ENCODE measurements at places on chromosomes 13 and 19. TPM values are rescaled to one million over a fixed set of nuclear protein-coding genes. Genes with fewer than 3 reads are reported as not detected.

DNA sequence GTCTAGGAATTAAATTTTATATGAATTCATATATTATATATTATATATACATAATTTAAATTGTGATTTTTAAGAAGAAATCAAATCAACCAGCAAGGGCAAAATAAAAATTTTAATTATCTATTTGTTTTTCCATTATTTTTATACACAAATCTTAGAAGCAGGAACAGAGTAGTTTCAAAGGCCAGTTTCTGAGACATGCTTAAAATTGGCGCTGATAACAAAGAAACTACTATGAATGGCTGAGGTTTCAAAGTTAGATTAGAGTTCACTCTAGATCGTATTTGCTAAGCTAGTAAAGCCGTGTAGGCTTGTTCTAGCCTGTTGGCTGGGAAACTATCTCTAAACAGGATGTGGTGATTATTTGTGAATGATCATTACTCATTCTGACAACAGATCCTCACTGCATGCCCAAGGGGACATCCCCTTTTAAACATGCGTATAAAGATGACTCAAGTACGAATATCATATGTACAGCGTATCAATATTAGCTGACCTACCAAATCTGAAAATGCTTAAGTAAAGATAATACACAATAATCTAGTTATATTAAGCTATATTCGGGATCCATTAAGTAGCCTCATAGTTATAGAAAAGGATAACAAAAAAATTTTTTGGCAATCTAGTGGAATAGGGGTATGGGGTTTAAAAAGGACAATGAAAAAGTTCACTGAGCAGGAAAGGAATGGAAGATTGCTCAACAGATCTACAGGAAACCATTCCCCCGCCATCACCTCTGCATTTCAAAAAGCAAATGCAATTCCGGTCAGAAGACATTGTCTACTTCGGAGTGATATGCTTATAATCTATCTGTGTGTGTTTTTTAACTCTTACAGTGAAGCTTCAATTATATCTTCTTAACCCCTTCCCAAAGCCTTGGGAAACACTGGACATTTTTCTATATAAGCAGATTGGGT, 150.1 kb downstream of the SHISA2 start:
- no peaks in the 10 kb centered on the region for H3K36me3 ChIP-seq
- H3K27ac ChIP-seq = no peak overlapping the region

Gene CCL25
- not detected for total RNA-seq

DNA sequence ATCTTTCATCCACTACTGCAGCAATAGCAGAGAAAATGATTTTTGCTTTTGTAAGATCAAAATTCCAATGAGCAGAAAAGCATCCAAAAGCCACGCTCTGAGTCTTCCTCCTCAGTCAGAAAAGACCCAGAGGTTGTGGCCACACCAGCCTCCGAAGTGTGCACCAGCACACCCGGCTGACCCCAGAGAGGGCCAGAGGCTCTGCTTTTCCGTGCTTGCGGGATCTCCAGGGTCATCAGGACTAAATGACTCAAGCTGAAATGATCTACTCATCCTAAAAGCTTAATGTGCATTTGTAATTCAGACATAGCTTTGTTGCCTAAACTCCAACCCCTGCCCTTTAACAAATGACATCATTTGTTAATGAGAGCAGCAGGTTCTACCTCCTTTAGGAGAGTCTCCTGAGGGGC, 16.5 kb downstream of the RXFP2 start:
- H3K36me3 ChIP-seq = no peaks in the 10 kb centered on the region
- H3K4me1 ChIP-seq = peaks cover 32% of the 10 kb centered on the region
- H3K4me3 ChIP-seq = 0 out of 2 replicates have a peak overlapping the region, but pooled peaks have one; percentile 1
- peak; percentile 84 for DNase-seq

GRCh38 chr13:60230593-60230992, 66.9 kb upstream of the DIAPH3 start:
- no peaks in the 10 kb centered on the region for H3K36me3 ChIP-seq
- H3K27me3 ChIP-seq = peaks cover 26% of the 10 kb centered on the region
- H3K4me3 ChIP-seq = 0 out of 2 replicates have a peak overlapping the region, but pooled peaks have one; percentile 2

DNA sequence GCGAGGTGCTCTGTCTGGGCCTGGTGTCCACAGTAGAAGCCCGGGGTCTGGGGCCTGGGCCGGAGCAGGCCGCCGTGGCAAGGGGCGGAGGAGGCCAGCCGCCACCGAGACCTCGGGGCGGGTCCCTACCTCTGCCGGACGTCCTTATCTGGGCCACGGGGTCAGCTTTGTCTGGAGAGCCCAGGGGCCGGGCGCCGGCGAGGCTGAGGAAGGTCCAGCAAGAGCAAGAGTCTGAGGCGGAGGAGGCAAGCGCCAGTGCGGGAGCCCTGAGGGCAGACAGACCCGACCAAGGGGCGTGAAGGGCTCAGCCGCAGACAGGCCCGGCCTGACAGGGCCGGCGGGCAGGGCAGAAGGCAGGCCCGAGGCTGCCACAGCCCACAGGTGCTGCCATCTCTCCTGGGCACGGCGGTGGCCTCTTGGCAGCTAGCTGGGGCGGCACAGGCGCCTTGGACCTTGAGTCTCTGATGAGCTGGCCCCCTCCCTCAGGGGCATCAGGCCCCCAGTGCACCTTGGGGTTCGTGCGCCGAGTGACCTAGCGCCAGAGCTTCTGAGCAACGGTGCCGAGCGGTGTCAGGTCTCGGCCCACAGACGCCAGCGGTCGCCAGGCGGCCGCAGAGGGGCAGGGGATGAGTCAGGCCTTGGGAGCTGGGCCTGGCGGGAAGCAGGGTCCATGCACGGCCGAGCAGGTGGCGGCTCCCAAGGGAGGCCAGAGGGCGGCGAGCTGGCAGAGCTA, 19.1 kb upstream of the AKAP8 start:
- H3K36me3 ChIP-seq = peaks cover 20% of the 10 kb centered on the region
- no peak for DNase-seq
- H3K27ac ChIP-seq = no peak overlapping the region
- H3K4me1 ChIP-seq = peaks cover 6% of the 10 kb centered on the region

DNA sequence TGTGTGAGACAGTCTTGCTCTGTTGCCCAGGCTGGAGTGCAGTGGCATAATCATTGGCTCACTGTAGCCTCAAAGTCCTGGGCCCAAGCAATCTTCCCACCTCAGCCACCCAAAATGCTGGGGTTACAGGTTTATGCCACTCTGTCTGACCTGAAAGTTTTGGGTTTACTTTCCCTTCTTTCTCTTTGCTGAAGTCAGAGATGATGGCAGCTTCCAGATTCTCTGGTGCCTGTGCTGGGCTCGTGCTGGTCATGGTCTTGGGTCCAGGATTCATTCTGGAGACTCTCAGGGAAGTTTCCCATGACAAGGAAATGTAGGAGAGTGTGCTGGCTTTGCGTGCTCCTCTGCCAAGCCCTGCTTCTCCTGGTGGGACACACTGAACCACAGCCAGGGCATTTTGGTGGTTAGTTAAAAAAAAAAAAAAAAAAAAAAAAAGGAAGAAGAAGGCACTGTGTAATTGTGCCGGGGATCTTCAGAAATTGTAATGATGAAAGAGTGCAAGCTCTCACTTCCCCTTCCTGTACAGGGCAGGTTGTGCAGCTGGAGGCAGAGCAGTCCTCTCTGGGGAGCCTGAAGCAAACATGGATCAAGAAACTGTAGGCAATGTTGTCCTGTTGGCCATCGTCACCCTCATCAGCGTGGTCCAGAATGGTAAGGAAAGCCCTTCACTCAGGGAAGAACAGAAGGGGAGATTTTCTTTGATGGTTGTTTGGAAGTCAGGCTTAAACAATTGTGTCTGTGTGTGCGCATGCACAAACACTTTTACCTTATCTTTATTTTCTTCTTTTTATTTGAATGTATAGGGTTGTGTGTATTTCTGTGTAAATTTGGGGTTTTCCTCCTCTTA, at the start of gene ALOX5AP:
Gene ALOX5AP (plus strand): TSS at position 519 of the 847 bp plus-strand sequence. CDS start 63 bp downstream, at position 582.
- H3K36me3 ChIP-seq = no peaks in the 10 kb centered on the region
- no peak within 1 kb of the TSS for H3K4me3 ChIP-seq
- peaks cover 17% of the 10 kb centered on the region for H3K4me1 ChIP-seq
- no peak for DNase-seq

DNA sequence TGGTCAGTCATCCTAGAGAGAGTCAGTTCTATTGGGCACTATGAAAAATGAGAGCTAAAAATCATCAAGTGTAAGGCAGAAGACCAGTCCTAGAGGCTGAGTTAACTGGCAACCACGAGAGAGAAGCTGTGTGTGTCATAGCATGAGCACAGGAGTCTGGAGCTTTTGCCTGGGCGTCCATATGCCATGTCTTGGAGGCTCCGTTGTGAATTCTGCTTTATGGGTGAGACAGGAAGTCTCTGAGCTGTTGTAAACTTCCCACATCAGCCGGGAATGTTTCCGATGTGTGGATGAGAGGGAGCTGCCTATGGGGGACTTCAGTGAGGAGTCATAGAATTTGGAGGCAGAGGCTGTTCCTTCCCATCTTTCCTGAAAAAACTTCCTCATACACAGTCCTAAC, 120.0 kb downstream of the ITGBL1 start:
- no peaks in the 10 kb centered on the region for H3K27me3 ChIP-seq
- H3K4me3 ChIP-seq = no peak overlapping the region
- H3K36me3 ChIP-seq = peaks cover 5% of the 10 kb centered on the region
- H3K27ac ChIP-seq = no peak overlapping the region

DNA sequence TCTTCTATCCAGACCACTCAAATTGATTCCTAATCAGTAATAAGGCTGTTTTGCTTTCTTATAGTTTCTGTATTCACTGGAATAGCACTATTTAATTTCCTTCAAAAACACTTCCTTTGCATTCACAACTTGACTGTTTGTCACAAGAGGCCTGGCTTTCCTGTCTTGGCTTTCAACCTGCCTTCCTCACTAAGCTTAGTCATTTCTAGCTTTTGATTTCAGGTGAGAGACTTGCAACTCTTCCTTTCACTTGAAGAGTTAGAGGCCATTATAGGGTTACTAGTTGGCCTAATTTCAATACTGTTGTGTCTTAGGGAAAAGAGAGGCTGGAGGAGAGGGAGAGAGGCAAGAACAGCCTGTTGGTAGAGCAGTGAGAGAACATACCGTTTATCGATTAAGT, 47.0 kb downstream of the SACS start:
- no peak overlapping the region for H3K4me3 ChIP-seq
- no peaks in the 10 kb centered on the region for H3K27me3 ChIP-seq
- H3K36me3 ChIP-seq = no peaks in the 10 kb centered on the region

GRCh38 chr13:52830946-52831345, 17.5 kb downstream of the PCDH8 start:
- H3K27ac ChIP-seq = no peak overlapping the region
- no peak overlapping the region for H3K4me3 ChIP-seq
- no peaks in the 10 kb centered on the region for H3K27me3 ChIP-seq
- DNase-seq = peak; percentile 12

GRCh38 chr19:6212403-6213265, 67.1 kb downstream of the MLLT1 start:
- no peak for DNase-seq
- H3K4me3 ChIP-seq = no peak overlapping the region
- H3K27ac ChIP-seq = no peak overlapping the region

Gene SH2D3A
- total RNA-seq = not detected

DNA sequence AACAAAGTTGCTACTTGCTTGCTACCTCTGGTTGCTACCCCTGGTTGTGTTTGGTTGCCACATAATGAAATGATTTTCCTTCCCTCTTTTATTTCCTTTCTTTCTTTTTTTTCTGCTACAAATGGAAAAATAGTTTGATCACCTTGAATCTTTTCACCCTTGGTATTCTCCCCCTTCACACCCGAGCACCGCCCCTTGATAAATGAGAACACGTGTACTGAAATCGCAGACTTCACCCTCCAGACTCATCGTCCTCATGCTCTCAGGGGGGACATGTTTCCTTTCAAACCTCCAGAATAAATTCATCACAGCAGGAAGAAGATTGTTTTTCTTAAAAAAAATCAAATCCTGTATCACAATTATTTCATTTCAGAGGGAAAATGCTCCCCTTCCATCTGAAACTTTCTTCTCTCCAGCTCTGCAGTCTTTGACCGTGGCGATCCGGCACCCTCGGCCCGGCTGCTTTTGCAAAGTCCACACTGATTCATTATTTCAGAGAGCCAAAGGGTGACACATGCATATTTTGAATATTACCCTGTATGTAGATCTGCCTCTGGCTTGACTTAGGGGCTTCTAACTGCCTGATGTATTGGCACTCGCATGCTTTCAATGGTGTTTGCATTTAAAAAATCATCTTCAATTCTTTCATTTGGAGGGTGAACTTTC, 222.6 kb upstream of the MAB21L1 start:
- H3K4me1 ChIP-seq = peaks cover 49% of the 10 kb centered on the region
- H3K36me3 ChIP-seq = no peaks in the 10 kb centered on the region
- H3K27ac ChIP-seq = peak overlapping the region; percentile 96

Gene KLK6
- total RNA-seq = not detected

GRCh38 chr19:43430142-43430710, 15.5 kb downstream of the TEX101 start:
- no peak overlapping the region for H3K4me3 ChIP-seq
- H3K4me1 ChIP-seq = no peaks in the 10 kb centered on the region
- H3K27me3 ChIP-seq = no peaks in the 10 kb centered on the region
- H3K36me3 ChIP-seq = no peaks in the 10 kb centered on the region
- DNase-seq = no peak
- no peak overlapping the region for H3K27ac ChIP-seq

DNA sequence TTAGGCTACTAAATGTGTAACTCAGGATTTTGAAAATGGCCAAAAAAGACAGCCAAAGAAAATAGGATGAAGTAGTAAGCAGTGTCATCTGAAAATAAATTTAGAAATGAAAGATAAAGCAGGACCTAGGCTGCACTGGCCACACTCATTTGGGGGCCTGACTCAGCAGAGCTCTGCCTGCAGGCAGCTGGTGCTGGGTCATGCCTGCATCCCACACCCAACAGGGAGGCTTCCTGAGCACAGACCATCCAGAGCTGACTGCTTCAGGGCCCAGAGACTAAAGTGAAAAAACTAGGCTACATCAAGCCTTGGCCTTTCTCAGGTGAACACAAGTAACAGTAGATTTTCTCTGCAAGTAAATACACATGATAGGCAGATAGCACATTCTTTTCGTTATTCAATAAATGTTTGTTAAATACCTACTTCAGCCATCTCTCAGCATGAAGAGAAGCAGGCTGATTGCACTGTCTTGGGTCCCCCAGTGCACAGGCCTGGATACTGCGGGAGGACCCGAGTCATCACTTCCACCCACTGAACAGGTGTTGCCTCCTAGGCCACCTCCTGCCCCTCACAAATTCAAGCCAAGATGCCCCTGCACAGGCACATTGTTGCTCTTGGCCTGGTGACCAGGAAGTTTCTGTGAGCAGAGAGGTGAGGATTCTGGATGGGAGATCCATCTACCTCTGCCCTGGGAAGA, 284.0 kb downstream of the OXGR1 start:
- H3K4me3 ChIP-seq = no peak overlapping the region
- H3K36me3 ChIP-seq = no peaks in the 10 kb centered on the region
- no peaks in the 10 kb centered on the region for H3K4me1 ChIP-seq

All from GM23248 (cell line).